ENCODE measurements at places on chromosomes 11 and 22.

- DNase-seq = no peak
Observed at GRCh38 chr11:116300232-116300631, 472.6 kb downstream of the BUD13 start.

GRCh38 chr11:6127881-6128280, 20.4 kb downstream of the OR56B4 start:
- no peak for DNase-seq

- no peak for DNase-seq
Observed at GRCh38 chr11:47566149-47566698, 825 bp downstream of the PTPMT1 start.

DNA sequence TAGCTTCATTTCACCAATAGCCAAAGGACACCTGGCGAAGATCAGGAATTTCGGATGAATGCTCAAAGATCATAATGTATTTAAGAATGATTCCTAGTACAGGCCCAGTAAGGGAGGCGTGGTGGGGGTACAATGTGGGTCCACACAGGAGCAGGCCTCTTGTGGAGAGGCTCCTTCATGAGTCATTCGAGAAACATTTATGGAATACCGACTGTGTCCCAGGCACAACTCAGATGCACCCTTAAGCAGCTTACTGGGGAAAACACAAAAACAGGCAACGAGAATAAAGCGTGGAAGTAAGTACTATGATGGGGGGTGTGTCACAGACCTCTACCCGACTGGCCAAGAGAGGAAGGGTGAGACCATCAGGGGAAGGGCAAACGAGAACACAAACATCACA, 44.5 kb downstream of the SMCO4 start:
- DNase-seq = peak; percentile 45

- DNase-seq = no peak
Observed at GRCh38 chr22:42717197-42717928, 3.3 kb downstream of the A4GALT start.

DNA sequence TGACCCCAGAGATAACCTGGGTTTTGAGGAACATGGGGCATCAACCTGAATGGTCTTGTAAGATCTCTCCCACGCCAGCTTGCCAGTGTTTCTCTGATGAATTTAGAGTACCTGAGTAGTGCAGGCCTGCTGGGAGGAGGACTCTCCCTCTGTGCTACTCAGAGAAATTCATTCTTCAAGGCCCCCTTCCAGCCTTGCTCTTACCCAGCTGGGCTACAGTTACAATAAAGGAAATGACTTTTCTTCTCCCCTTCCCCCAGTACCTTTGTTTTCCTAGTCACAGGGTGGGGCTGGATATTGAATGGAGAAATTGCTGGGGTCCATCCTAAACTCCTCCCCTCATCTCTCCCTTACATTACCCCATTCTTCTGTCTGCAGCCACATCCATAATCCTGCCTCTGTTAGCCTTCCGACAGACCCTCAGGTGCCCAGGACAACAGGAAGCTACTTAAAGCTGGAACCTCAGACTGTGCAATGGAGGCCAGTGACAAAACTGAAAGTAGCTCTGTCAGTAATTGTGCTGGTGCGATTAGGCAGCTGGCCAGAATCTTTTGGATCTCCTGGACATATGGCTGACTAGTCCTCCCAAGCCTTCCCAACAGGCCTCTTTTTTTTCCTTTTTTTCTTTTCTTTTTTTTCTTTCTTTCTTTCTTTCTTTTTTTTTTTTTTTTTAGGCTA, 17.4 kb downstream of the LIMK2 start:
- DNase-seq = peak; percentile 60

DNA sequence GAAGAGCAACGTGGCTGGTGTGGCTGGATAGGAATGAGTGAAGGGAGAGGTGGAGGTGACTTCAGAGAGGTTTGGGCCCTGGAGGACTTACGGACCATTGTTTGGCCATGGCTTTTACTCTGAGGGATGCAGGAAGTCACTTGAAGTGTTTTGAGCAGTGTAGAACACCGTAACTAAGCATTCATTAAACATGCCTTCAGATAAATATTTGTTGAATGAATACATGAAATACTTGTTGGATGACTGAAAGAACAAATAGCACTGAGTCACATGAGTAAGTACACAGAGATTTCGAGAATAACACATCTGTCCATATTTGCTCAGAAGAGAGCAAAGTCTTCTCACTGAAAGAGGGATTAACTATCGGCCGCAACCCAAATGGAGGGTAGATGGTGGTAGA, 182.7 kb upstream of the SNX19 start:
- no peak for DNase-seq

DNA sequence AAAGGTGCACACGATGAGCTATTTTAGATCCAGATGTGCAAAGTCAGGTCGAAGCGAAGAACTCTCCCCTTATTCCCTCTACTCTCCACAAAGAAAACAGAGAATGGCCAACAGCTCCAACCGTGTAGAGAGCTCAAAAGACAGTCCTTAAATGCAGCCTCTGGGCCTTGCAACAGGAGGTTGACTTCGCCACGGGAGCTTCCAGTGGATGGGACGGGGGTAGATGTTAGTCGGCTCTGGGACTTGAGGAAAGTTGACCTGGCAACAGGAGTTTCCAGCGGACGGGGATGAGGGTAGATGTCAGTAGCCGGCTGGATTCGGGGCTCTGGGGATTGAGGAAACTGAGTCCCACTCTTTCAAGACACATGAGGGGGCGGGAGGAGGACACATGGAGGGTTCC, 450.4 kb downstream of the BRD1 start:
- no peak for DNase-seq

DNA sequence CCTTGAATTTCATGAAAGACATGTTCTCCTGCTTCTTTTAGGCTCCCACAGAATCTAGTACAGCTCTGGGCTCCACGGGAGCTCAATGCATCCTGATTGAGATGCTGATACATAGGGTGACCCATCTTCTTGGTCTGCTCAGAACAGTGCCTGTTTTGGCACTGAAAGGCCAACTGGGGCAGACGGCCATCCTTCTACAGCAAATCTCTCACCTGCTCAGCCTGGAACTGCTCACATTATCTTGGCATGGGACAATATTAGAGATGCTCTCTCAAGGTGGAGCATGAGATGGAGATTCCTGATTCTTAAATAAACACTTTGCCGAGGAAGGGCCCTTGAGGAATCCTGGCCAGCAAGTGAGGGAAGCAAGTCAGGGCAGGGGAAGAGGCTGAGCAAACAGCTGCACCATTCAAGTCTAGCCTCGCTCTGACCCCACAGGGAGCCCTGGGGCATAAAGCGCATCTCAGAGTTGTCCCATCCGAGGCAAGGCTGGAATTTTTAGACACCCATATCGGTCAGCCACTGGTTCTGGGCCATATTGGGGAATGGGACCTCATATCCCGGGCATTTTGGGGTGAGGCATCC, 58.4 kb upstream of the CSNK2A3 start:
- DNase-seq = no peak

DNA sequence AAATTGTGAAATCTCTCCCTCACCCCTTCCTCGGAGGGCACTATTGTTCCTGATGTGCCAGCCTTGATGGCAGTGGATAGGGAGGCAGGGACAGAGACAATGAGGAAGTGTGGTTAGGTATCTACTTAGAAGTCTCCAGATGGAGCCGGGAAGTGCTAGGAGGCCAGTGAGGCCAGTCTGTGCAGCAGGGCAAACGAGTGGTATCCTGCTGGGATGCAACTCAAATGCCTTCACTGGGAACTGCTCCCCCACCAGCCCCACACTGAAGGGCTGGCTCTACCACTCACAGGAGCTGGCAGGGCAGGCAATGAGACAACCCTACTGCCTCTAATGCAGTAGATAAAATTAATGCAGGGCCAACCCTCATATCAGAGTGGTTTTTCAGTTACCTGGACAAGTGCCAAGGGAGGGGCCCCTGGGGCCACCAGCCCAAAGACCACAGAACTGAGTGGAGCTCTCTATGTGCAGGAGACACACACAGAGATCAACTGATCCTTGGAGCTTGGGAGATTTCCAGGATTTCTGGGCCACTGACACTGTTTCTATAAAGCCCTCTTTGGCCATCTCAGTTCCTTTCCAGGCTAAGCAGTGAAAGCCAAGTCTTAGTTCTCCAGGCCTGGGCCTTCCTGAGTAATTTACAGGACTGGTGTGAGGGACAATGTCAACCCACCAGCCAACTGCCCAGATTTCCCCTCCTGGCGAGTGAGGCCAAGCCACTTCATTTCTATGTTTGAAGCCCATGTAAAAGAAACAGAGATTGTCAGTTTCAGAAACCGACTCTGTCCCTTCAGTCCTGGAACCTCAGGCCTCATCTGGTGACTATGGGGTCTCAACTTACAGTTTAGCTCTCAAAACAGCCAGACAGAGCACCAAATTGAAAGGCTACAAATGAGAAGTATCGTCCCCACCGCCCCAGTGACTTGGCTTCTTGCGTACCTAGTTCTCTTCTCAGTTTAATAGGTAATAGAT, 4.1 kb downstream of the MIF start:
- no peak for DNase-seq

- no peak for DNase-seq
Observed at GRCh38 chr11:70577948-70578347, 179.6 kb downstream of the CTTN start.

GRCh38 chr11:47394322-47395222, 13.8 kb upstream of the SLC39A13 start:
- DNase-seq = peak; percentile 88

- no peak for DNase-seq
Observed at GRCh38 chr11:57626895-57627294, 22.8 kb downstream of the YPEL4 start.

GRCh38 chr11:10893714-10894151, 35.9 kb upstream of the ZBED5 start:
- peak; percentile 79 for DNase-seq

GRCh38 chr11:109155291-109155690, 266.7 kb upstream of the C11orf87 start:
- no peak for DNase-seq

- peak; percentile 5 for DNase-seq
Observed at GRCh38 chr11:16669799-16670415, 68.5 kb upstream of the C11orf58 start.

GRCh38 chr11:26949846-26950245, 44.1 kb upstream of the FIBIN start:
- DNase-seq = peak; percentile 49

DNA sequence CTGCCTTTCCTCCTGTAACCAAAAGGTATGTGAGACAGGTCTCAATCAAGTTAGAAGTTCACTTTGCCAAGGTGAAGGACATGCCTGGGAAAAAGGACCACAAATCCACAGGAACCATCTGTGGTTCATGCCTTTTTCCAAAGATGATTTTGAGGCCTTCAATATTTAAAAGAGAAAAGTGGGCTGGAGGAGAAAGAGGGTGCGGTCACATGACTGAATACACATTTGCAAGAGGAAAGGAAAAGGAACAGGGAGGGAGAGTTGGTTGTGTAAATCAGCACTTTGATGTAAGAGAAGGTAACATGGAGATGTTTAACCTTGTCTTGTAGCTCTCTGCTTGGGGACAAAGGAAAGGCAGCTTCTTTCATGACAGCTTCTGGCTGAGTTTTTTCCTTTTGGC, 21.2 kb downstream of the MOV10L1 start:
- DNase-seq = no peak

DNA sequence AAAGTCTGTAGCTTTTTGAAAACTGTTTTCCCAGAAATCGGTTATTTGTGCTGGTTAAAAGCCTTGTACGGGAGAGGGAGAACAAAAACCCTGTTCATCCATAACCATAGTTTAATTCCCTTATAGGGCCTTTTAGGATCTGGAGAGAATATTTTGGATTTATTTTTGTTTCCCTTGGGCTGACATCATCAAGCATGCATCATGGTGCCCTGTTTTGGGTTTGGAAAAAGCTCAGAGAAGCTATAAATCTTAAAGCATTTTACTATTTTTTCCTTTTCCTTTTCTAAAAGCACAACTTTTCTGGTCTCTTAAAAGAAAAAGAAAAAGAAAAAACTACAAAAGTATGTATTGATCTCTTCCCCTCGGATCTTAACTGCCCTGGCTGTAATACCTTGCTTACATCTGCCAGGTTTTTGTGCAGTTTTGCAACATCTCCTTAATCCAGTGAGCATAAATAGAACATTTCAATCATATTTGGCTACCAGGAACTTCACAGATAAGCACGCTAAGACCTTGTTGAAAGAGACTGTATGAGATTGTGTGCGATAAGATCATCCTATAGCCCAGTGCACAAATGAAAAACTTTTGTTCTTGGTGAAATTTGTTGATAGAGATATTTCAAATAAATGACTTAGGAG, 88.0 kb downstream of the ZBTB16 start:
- peak; percentile 50 for DNase-seq

- no peak for DNase-seq
Observed at GRCh38 chr22:40624770-40625169, 11.7 kb downstream of the MRTFA start.

GRCh38 chr11:46711303-46711702, 7.7 kb upstream of the F2 start:
- DNase-seq = peak; percentile 58

DNA sequence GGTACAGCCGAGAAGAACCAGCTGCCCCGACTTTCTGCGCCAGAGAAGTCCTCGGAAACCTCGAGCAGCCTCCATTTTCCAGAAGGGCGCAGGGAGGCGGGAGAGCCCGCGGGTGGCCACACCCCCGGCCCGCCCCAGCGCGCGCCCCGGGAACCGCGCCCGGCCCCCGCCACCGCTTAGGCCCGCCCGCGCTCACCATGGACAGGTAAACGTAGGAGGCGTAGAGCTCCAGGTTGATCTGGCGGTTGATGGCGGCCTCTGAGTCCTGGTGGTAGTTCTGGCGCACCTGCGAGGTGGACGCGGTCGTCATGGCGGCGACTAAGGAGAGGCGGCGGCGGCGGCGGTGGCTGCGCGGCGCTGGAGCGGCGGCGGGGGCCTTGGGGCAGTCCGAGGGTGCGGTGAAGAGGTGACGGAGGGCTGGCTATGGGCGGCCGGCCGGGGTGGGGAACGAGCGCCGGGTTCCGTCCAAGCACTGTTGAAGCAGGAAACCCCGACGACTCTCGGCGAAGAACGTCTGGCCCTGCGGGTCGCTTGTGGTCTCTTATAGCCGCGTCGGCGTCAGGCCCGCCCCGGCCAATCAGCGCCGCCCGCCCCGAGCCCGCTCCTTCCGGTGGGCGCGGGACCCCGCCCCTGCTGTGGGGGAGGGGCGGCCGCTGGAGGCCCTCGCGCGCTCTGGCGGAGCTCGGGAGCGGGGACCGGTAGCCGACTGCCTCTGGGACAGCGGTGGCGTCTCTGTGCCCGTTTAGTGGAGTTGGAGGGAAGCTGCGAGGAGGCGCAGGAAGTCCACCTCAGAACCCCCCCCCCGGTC, at the start of gene FTH1:
TSS of gene FTH1 (minus strand) at position 519 of the 808 bp plus-strand sequence. CDS start at position 310, 209 bp downstream.
- DNase-seq = peak; percentile 97

DNA sequence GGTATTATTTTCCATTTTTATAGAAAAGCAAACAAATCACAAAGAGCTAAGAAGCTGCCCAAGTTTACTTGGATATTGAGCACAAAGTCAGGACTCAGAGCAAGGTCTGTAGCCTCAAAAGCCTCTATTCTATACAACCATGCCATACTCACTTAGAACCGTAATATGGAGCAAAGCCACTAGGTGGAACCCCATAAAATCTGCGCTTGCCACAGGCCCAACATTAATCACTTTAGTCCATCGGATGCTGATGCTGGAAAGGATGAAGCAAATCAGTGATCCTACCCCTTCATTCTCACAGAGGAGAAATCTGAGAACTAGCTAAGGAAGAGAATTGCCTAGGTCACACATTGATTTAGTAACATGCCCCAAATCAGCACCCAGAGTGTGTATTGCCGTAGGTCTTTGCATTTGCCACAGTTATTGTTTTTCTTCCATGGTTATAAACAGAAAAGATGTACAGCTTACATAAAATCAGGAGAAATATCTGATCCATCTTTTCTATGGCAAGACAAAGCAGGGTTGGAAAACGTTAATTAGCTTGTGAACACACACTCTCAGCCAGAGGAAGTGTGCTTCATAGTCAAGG, 56.7 kb upstream of the RAB38 start:
- peak; percentile 70 for DNase-seq

Data from choroid plexus epithelial cell (primary cell).